ENCODE measurements at places on chromosomes 5 and 9. TPM values are rescaled to one million over a fixed set of nuclear protein-coding genes. Genes with fewer than 3 reads are reported as not detected.
A peak's percentile ranks its signal among the peaks of the same experiment; 100 is the strongest.

DNA sequence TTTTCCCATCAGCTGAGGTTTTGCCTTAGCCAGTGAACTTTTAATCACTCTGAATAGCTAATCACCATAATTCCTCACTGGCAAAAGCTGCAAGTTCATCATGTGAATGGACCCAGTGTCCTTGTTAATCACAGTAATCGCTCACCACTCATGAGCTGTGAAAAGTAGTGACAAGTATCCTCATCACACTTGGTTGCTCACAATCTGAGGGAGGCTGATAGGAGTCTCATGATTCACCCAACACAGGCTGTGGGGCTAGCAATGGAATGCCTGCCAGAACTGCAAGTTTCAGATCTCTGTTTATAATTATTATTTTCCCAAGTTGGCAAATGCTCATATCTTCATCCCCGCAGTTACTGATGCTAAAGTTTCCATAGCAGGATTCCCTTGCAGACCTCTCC is 467.2 kb downstream of the KIF4B start:
- no peak for DNase-seq

DNA sequence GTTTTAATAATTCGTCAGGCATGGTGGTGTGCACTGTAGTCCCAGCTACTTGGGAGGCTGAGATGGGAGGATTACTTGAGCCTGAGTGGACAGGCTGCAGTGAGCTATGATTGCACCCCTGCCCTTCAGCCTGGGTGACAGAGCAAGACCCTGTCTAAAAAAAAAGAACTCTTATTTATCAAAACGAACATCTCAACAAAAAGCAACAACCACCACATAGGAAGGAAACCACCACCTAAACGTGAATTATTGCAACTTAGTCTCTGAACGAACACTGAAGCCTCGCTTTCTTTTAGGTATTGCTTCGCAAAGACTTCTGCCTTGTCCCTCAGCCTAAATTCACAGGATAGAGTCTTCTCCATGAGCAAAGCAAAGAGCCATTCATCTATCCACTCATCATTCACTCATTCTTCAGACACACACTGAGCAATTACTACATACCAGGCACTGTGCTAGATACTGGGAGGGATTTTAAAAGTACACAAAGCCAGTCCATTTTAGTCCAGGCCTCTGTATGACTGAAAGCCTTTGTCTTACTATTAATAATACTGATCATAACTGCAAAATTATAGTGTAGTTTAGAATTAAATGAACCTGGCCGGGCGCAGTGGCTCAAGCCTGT is 57.4 kb downstream of the THBS4 start:
- no peak for DNase-seq

DNA sequence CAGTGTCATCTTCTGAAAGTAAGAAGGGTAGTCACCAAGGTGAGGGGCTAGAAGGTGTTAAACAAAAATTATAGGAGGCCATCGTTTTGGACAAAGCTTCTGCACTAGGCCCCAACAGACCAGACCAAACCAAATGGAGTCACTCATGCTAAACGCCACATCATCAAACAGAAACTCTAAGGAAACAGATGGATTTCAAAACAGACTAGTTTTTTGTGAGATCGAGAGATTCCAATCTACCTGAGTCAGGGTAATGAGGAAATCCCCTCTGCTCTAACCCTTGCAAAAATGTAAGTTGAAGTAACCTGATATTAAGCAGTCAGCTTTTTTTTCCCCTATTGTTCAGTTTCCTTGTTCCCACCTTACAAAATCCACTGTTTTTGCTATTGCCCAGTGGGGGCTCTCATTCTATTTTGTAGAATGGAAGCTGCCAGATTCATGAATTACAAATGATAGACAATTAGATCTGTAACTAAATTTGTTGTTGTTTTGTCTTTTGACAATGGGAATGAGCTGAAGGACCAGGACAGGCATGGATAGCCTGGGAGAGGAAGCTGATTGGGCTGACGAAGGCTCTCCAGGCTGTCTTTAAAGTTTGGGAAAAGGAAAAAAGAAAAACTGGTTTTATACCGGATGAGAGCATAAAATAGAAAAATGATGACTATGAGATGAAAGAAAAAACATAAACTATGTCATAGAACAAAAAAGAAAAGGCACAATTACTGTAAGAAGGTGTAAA is 94.7 kb upstream of the ADAMTSL1 start:
- no peak for DNase-seq

DNA sequence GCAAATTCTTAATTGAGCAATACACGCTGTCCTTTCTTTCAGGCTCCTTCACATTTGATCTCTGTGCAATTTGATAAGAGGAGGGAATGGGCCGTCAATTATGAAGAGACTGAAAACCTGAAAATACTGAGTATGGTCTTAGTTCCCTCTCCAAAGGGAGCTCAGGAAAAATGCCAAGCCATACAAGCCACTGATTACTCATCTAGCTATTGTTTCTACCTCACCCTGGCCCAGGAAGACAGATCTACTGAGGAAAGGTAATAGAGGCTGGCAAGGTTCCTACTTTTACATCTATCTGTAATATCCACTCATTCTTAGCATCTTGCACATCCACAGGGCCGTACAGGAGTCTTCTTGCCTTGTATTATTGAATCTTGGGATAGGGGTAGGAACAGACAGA is 23.7 kb upstream of the TNC start:
- no peak for DNase-seq

The TOMM5 gene
- 112 TPM for total RNA-seq

DNA sequence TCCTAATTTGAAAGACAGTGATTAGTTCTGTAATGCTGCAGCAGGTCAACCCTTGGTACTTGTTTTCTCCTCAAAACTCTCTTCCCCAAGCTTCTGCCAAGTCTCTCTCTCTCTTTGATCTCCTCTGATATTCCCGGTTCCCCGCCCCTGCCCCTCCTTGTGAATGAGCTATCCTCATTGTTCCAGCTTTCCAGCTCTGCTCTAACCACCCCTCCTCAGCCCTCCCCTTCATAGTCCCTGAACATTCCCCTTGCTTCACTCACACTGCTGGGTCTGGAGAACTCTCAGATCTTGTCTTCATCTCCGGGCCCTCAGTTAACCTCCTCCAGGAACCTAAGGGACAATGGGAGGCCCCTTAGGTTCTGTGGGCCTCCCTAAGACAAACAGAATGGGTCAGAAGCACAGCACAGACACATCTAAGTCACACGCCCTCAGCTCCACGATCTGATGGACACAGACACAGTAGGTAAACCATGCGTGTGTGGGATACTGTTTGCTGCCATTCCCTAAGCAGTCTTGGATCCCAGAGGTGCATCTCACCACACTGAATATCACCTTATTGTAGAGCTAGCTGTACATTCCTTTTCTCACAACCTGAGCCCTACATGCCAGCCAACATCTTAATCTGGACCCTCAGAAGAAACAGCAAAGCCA is 17.4 kb upstream of the LARP1 start:
- DNase-seq = no peak

The FBP2 gene
- not detected for total RNA-seq

DNA sequence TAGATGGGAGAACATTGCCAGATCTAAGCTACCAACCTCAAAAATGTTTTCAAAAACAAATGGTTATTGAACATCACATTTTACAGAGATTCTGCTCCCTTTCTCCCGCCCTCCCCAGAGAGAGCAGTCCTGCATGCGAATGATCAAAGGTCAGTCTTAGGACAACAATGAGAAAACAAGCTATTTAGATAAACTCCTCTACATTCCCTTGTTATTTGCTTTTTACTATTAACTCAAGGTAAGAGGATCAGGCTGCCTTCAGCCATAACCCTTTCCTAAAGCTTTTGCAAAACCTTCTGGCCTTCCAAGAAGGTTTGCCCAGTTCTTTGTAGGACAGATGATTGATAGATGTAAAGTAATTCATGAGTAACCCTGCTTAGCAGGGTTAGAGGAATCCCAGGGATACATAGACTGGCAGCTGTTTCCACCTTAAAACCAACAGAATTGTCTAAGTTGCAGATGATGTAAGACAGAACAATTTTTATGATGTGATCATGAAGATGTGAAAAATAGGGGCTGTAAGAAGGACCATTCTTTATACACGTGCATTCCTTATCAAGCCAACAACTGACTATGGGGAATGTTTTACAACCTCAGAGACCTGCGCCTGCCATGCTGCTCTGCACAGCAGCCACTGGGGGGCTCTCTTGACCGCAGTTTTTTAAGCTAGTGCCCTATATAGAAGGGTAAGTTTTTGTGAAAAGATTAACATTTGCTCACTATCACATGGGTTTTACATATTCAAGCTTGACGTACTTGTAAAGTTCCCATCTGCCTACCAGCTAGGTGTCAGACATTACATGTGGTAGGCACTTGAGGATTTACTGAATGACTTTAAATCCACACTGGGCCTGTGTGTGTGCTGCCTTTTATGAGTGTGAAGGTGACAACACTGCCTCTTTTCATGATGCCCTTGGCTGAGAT is 2.3 kb upstream of the ZNF782 start:
- DNase-seq = peak; percentile 75
